MCF 10A (cell line): ENCODE measurements at places on chromosomes 16 and 17.

DNA sequence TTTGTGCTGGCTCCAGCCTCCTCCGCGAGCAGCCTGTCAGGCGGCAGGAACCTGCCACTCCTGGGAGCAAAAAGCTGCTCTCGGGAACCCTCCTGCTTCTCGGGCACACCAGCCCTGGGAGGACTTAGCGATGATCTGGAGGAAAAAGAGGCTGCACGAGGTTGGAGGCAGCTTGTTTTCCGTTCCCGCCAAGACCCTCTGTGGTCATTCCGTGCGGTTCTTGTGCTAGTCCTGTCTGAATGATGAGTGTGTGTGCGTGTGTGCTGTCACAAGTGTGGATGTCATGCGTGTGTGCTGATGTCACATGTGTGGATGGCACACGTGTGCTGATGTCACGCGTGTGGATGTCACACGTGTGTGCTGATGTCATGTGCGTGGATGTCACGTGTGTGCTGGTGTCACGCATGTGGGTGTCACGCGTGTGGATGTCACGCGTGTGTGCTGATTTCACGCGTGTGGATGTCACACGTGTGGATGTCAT lies 150.0 kb downstream of the NPIPB11 start:
- H3K36me3 ChIP-seq: no peaks in the 10 kb centered on the region
- DNase-seq: no peak
- H3K27ac ChIP-seq: no peak overlapping the region

- H3K36me3 ChIP-seq: peaks cover under 1% of the 10 kb centered on the region
- no peak overlapping the region for H3K27ac ChIP-seq
Observed at GRCh38 chr17:75407655-75408352, 2.3 kb upstream of the GRB2 start.

- no peaks in the 10 kb centered on the region for H3K27me3 ChIP-seq
- no peak overlapping the region for H3K4me3 ChIP-seq
- H3K36me3 ChIP-seq: no peaks in the 10 kb centered on the region
- DNase-seq: no peak
Observed at GRCh38 chr16:7703672-7704071, 371.0 kb downstream of the RBFOX1 start.

- H3K4me3 ChIP-seq: no peak overlapping the region
- H3K4me1 ChIP-seq: no peaks in the 10 kb centered on the region
- no peak overlapping the region for H3K27ac ChIP-seq
- no peak for DNase-seq
Observed at GRCh38 chr17:34220752-34221395, 34.2 kb upstream of the CCL2 start.

- peaks cover 5% of the 10 kb centered on the region for H3K36me3 ChIP-seq
- no peaks in the 10 kb centered on the region for H3K27me3 ChIP-seq
- H3K4me1 ChIP-seq: no peaks in the 10 kb centered on the region
- no peak overlapping the region for H3K27ac ChIP-seq
Observed at GRCh38 chr17:76884995-76885893, 17.0 kb downstream of the MGAT5B start.

DNA sequence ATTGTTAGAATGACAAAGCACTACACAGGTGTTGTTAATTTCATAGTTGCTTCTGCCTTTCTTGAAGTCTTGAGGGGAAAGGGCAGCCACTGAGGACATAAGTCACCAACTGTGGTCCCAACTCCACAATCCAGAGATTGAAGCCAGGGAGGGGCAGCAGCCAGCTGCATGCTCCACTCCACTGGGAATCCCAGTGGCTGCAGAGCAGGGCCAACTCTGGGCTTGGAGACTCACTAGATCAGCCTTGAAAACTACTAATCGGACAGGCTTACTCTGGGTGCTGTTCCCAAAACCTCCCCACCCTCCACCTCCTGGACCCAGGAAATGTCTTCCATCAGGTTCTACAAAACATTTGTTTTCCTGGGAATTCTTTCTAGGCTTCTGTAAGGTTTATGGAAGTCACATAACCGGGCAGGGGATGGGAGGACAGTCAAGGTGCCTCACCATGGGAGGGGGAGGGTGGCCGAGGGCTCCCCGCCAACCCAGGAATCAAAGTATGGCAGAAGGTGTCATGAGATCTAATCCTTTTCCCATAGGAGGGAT lies 68.0 kb downstream of the MYH13 start:
- no peak overlapping the region for H3K27ac ChIP-seq
- H3K27me3 ChIP-seq: no peaks in the 10 kb centered on the region
- no peaks in the 10 kb centered on the region for H3K36me3 ChIP-seq
- no peak overlapping the region for H3K4me3 ChIP-seq
- DNase-seq: no peak

- no peak overlapping the region for H3K27ac ChIP-seq
- peaks cover 26% of the 10 kb centered on the region for H3K36me3 ChIP-seq
- DNase-seq: no peak
- peaks cover 33% of the 10 kb centered on the region for H3K4me1 ChIP-seq
Observed at GRCh38 chr17:17058304-17058703, 16.0 kb downstream of the MPRIP start.

GRCh38 chr16:81484908-81485624 lies 40.5 kb downstream of the CMIP start:
- no peak overlapping the region for H3K4me3 ChIP-seq
- H3K27ac ChIP-seq: no peak overlapping the region
- peaks cover 20% of the 10 kb centered on the region for H3K4me1 ChIP-seq
- no peaks in the 10 kb centered on the region for H3K36me3 ChIP-seq
- H3K27me3 ChIP-seq: no peaks in the 10 kb centered on the region

DNA sequence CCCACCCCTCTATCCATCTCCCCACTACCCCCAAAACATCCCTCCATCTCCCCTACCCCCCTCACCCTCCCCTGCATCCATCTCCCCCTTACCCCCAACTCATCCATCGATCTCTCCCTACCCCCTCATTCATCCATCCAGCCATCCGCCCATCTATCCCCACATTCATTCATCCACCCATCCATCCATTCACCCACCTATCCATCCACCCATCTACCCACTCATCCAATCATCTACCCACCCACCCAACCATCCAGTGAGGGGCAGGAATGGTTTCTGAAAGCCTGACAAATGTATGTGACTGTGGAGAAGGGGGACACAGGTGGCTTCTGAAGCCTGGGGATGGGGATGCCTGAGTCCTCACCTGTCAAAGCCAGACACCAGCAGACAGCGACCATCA lies 8.8 kb upstream of the PAM16 start:
- H3K36me3 ChIP-seq: peaks cover 16% of the 10 kb centered on the region
- no peaks in the 10 kb centered on the region for H3K4me1 ChIP-seq
- no peak for DNase-seq
- no peak overlapping the region for H3K4me3 ChIP-seq
- H3K27ac ChIP-seq: no peak overlapping the region

DNA sequence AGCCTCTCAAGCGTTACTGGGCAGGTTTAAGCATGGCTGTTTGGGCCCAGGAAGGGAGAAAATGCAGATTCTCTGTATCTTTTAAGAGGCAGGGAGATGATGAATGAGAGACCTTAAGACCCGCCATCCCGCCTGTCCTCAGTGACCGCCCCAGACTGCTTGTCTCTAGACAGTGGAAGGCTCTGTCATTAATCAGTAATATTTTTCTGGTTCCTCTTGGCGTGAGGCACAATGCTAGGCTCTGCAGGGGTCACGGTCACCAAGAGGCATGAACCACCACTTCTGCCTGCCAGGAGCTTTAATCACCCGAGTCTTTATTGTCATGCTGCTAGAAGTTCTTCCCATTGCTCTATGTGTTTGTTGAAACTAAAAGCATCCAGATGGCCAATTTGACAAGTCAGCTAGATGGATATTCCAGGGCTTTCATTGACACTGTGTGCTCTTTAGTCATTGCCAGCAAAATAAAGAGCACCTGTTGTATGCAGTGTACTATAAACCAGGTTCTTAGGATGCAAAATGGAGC lies 3.2 kb downstream of the SLC6A2 start:
- H3K36me3 ChIP-seq: no peaks in the 10 kb centered on the region
- H3K27me3 ChIP-seq: no peaks in the 10 kb centered on the region
- no peak overlapping the region for H3K4me3 ChIP-seq
- no peak overlapping the region for H3K27ac ChIP-seq

GRCh38 chr16:83513008-83513755 lies 294.6 kb upstream of the HSBP1 start:
- H3K27ac ChIP-seq: no peak overlapping the region
- no peaks in the 10 kb centered on the region for H3K36me3 ChIP-seq
- no peak overlapping the region for H3K4me3 ChIP-seq
- H3K4me1 ChIP-seq: peaks cover 7% of the 10 kb centered on the region
- peak; percentile 67 for DNase-seq

DNA sequence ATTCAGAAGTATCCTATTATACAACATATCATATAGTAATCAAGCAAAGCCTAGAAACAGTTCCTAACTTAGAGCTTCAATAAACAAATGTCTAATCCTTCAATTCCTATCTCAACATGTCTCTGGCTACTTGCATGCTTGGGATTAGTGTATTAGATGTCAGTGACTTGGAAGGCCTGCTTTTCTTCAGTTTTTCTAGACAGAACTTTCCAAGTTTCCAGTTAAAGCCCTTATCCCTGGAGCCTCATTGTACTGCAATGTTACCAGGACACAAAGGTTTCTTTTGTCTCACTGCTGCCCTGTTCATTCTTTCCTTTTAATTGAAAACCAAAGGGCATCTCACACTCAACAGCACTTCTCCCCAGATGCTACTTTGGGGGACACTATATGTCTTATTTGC lies 16.5 kb downstream of the PSME3IP1 start:
- no peaks in the 10 kb centered on the region for H3K27me3 ChIP-seq
- no peak overlapping the region for H3K27ac ChIP-seq
- H3K4me3 ChIP-seq: no peak overlapping the region
- H3K4me1 ChIP-seq: peaks cover 13% of the 10 kb centered on the region
